GF-D8 (cell line): ENCODE measurements at places on chromosomes 13 and 19.

DNA sequence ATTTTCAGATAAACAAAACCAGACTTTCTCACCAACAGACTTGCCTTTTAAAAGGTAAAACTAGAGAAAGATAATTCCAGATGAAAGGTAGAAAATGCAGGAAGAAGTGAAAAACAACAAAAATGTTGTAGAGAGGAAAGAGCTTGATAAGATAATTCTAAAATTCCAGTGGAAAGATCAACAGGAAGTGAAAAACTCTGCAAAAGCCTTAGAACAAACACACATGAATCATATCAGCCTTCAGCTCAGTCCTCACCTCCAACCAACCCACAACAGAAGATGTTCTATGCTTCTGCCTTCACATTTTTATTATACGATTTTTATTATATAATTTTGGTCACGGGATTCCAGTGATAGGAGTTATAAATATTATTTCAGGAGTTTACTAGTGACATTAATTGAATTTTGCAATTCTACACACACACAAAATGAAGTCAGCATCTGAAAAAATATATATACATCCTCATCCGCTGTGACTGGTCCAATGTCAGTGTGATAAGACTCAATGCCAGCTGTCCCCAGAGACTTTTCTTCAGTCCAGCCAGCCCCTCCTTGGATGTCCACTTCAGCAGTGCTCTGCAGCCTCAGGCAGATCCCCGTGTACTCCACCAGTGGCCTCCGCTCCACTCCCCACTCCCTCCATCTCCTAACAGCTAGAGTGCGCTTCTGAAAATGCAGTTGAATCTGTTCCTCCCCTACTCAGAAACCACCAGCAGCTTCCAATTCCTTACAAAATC, 57.9 kb downstream of the GADD45B start:
- no peak for DNase-seq

- DNase-seq, result no peak
Observed at GRCh38 chr13:33884531-33885220, 66.7 kb downstream of the RFC3 start.

DNA sequence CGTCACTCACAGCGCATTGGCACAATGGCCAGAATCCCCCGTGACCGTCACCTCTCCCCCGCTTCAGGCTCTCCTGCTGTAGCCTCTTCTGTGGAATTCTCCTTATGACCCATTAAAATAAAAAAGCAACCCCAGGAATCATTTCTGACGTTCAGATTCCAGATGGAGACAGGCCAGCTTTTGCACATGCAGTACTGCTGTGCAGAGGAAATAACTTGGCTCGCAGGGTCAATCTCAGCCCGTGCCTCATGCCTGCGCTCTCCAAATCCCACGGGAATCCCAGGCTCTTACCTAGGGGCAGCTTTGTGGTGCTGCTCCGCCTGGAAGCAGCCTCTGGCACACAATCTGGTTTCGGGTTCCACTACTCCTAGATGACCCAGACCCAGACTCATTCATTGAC, 32.7 kb upstream of the SOX1 start:
- DNase-seq, result no peak

DNA sequence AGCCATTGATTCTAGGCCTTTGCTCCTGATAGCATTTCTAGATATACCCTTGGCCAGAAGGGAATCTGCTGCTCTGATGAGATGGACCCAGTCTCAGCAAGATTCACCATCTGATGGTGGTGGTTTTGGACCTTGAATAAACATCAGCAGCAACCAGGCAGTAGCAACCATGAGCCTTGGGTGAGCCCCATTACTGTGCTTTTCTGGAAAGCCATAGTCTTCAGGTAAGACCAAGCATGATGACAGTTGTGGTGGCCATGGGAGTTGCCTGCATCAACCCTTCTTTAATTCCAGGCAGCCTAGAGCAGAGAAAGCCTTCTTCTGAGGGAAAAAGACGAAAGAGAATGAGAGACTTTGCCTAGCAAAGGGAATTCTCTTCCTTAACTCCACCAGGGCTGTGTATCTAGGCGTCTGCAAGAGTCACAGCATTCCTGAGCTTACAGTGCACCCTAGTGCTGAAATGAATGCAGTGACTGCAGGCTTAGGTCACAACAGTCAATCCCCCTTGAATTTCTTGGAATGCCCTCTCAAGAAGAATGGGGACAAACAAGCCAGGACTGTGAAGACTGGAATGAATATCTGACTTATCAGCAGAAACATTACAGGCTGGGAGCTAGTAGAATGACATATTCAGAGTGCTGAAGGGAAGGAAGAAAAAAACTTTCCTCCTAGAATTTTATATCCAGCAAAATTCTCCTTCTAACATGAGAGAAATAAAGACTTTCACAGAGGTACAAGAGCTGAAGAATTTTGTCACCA, 942.4 kb upstream of the PCDH20 start:
- DNase-seq, result no peak

GRCh38 chr19:23800271-23800670, 41.6 kb upstream of the ZNF681 start:
- DNase-seq, result no peak

GRCh38 chr19:2986951-2987524, 9.7 kb downstream of the TLE6 start:
- no peak for DNase-seq

DNA sequence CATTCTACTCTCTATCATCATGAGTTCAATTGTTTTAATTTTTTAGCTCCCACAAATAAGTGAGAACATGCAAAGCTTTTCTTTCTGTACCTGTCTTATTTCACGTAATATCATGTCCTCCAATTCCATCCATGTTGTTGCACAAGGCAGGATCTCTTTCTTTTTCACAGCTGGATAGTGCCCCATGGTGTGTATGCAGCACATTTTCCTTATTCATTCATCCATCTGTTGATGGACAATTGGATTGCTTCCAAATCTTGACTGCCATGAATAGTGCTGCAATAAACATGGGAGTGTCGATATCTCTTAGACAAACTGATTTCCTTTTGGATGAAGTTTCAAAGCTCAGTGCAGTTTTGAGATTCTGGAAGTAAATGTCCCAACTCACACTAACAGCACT, 326.9 kb downstream of the FGF9 start:
- no peak for DNase-seq

DNA sequence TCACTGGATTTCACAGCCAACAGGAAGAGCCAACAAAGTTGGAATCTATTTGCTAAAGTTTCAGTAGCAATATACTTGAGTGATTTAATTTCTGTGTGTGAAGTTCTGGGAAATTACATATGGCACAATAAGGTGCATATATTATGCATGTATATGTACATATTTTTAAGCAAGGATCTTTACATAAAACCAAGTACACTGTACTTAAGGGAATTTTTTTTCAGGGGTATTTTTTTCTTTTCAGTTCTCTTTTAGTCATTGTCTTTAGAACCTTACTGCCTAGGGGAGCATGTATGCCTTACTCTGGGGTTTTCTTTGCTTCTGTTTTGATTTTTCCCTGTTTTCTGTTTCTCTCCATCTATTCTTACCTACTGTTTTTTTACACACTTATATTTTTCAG, 7.4 kb downstream of the RAP2A start:
- no peak for DNase-seq

DNA sequence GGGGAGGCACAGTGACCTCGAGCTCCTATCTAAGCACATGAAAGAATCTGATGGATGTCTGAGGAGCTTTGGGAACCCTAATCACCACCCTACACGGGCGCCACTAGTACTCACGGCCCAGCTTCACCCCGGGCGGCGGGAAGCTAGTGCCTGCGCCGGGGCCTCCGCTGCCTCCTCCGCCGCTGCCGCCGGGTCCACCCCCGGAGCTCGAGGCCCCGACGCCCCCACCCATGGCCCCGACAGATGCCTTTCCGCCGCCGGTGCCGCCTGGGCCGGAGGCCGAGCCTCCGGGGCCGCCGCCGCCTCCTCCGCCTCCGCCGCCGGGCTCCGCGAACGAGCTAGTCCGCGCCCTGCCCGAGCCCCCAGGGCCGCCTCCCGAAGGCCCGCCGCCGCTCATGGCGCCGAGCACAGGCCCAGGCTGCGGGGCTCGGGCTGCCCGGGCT, 312 bp downstream of the GSK3A start:
- DNase-seq, result no peak

GRCh38 chr13:41053384-41053826, 7.9 kb upstream of the WBP4 start:
- DNase-seq, result peak; percentile 52

GRCh38 chr13:71021825-71022422, 845.1 kb downstream of the DACH1 start:
- no peak for DNase-seq

GRCh38 chr19:55489711-55490477, 1.7 kb downstream of the SSC5D start:
- no peak for DNase-seq

- DNase-seq, result no peak
Observed at GRCh38 chr19:35205733-35206323, 22.7 kb downstream of the FAM187B start.

DNA sequence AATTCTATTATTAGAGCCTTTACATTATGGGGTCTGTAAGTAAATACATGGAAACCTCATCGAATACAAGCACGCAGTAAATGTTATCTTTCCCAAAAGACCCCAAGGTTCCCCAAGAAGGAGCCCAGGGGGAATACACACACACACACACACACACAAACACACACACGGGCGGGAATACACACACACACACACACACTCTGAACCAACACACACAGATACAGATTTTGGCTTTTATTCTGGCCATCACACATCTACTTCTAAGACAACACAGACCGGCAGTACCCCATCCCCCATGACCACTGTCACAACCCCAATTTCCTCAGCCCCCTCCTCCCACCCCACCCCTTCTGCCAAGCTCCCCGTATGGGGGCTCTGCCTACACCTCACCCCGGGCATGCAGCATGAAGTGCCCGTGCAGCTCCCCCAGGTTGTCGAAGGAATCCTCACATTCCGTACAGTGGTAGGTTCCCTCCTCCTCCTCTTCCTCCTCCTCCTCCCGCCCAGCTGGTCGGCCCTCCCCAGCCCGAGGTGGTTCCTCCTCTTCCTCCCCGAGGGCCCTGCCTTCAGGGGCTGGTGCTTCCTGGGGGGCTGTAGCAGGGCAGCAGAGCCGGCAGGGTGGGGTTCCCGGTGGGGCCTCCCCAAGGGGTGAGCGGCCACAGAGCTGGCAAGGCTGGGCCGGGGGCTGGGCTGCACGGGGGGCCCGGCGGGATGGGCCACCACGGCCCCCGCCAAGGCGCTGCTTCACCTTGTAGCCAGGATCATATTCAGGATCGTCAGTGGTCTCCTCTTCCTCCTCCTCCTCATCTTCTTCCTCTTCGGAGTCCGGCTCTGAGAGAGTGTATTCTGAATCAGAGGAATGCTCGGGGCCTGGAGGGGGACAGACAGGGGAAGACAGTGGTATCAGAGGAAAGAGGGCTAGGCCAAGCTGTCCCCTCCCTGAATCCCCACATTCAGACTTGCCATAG, 4.4 kb upstream of the SRRM5 start:
- DNase-seq, result no peak

DNA sequence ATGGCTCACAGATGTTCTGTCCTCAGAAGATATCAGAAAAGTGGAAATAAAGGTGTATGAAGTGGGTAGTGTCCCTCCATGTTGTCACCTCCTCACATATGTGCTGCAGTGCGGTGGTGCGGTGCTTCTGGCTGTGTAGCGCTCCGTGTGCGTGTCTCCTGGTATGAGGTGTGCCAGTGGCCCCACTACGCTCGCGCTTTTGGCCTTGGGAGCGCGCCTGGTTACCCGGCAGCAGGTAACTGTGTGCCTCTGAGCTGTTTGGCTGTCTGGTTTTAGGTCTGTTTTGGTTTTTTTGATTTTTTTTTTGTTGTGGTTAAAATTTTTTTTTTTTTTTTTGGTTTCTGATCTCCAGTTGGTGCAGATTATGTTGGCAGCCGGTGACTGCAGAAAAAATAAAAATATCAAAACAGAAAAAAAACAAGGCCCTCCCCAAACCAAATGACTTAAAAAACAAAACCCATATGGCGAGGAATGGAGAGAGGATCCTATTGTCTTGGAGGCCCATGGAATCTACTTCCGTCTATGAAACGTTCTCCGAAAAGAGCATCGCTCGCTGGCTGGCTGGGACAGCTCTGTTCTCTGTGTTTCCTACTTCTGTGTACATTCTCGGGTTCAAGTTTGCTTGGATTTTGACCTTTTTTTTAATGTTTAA, 7.9 kb downstream of the HNRNPL start:
- no peak for DNase-seq

DNA sequence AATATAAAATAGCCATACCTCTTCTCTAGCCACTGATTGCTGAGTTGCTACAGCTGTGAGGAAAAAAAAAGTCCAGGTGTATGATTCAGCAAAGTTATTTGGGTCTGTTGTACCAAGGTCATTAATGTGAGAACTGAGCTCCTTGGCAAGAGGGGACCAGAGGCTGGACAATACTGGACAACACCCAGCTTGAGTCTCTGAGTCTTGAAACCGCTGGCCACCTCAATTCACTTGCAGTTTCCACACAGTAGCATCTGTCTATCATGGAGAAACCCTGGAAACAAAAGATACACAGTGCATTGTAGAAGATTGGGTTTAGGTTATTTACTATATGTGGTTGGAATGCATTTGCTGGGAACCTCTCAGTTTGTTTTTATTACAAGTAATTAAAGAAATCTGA, 60.4 kb downstream of the WDFY2 start:
- DNase-seq, result peak; percentile 46

DNA sequence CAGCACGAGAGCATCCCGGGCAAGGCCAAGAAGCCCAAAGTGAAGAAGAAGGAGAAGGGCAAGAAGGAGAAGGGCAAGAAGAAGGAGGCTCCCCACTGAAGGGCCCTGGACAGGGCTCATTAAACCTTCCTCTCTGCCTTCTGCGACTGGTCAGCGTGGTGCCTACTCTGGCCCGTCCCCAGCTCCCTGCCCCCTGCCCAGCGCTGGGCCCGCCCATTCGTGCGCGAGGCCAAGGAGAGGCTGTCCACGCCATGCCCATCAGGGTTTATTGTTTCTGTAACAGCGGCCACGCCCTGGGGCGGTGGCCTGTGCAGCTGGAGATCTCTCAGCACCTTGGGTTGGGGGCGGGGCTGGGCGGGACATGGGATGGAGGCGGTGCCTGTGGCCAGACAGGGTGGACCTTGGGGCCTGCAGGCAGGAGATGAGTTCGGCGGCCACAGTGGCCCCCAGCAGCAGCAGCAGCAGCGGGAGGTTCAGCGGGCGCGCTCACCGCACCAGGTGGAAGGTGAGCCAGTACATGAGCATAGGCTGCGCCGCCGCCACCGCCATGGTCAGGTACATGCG, 897 bp downstream of the C19orf33 start:
- no peak for DNase-seq

DNA sequence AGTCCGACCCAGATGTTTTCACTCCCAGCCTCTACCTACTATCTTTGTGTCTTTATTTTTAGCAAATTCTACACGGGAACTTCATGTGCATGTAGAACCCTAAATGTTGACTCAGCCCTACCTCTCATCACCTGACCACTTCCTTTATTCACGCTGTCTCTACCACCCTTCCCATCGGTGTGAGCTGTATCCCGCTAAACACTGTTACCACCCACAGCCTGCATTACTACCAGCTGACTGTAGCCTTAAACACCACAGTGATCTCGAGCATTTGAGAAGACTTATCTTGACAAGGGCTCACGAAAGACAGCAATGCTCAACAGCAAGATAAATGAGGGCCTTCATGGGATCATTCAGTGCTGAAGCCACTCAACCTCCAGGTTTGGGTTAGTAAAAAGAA, 15.1 kb downstream of the NCR1 start:
- no peak for DNase-seq
